ENCODE measurements at places on chromosomes 4 and X.
A peak's percentile ranks its signal among the peaks of the same experiment; 100 is the strongest.

DNA sequence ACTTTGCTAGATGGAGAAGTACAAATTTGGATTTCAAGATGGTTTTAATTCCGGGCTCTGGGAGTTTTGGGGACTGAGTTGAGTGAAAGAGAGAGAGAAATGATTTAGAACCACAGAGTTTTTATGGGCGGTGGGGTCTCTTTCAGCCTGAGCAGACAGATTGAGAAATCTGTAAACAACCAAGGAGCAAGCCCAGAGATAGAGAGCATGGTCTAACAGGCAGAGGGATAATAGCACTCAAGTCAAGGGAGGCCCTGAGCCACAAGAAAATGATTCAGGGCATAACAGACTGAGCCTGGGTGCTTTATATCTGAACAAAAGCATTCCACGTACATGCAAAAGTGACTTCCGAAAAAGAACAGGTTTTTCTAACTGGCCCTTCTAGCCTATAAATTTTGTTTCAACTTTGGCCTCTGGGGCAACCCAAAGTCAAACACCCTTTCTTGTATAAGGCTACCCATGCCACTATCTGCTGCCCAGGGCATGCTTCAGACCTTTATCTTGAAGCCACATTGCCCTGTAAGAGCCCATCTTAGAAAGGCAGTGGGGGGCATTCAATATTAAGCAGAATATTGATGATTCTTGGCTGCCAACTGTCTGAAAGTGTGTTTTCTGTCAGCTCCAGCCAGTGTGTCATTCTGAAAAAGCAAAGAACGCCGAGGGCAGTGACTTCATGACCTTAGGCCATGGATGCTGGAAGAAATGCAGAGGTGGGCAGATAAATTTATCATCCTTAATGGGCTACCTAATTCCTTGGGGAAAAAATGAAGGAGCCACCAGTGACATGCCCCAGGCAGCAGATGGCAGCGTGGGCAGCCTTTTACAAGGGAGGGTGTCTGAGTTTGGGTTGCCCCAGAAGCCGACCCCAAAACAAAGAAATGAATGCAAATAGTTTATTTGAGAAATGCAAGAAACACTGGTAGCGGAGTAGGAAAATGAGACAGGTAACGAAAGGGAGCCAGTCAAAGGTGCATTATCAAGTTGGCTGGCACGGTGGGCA lies 637.6 kb downstream of the MID1IP1 start:
- no peak for DNase-seq

DNA sequence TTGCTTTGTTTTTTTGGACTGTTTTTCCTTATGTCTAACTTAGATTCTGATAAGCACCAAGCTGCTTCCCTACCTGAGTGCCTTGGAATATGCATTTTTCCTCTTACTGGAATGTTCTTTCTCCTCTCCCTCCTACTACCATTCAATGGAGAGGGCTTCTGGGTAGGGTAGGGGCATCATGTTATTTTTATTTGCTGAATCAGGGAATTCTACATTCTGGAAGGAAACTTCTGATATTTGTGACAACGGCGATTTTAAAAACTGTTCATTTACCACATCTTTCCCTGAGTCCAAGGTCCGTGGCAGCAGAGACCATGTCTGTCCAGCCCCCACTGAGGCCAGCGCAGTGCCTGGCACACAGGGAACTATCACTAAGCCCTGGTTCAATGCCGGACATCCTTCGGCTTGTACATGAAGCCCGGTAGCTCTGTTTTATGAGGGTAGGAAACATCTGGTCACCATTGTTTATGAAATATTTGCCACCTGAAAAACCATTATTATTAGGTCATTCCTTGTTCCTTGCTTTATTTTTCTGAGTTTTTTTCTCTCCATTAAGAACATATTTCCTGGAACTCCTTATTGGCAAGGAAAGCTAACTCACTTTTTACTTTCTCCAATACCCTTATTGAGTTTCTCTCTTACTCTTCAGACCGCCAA lies 57.0 kb downstream of the PALLD start:
- DNase-seq = no peak

DNA sequence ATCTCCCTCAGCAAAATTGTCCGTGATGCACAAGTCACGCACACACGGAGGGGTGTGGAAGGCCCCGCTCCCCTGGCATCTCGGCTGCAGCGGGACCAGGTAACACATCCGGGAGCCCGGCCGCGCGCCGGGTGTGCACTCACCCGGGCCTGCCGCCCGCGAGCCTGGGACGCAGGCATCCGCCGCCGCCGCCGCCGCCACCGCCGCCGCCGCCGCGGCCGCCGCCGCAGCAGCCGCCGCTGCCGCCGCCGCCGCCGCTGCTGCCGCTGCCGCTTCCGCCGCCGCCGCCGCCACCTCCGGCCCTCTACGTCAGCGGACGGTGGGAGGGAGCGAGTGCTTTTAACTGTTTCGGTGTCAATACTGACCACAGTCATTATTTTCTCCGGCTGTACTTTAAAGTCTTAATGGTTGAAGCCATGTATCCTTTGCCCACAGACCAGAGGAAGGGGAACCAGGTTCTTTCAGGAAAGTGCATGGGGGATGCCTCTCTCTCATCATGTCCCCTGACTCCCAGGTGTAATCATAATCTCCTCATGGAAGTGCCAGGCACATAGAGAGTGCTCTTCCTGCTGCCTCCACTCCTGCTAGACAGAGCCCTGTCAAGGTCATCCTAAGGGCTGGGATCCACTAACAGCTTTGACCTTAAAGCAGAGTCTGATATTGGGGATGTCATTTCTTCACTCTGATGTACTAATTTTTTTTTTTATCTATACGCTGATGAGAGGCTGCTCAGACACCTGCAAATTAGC lies 38.0 kb downstream of the MAGEE2 start:
- DNase-seq = peak; percentile 23

DNA sequence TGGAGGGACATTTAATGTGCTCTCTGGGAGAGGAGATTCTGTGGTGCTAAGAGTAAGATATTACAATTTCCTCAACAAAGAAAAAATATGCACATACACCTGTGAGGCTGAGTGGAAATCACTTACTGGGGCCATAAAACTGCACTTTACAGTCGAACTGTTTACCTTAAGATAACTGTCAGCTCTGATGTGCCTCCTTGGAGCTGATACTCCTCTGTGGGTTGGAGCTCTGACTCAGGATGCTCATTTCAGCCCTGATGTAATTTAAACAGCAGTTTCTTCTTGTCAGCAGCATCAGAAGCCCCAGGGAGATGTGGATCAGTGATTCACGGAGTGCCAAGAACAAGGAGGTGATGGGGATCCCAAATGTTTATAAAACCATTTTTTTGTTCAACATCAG lies 241.9 kb upstream of the SFRP2 start:
- peak; percentile 2 for DNase-seq

DNA sequence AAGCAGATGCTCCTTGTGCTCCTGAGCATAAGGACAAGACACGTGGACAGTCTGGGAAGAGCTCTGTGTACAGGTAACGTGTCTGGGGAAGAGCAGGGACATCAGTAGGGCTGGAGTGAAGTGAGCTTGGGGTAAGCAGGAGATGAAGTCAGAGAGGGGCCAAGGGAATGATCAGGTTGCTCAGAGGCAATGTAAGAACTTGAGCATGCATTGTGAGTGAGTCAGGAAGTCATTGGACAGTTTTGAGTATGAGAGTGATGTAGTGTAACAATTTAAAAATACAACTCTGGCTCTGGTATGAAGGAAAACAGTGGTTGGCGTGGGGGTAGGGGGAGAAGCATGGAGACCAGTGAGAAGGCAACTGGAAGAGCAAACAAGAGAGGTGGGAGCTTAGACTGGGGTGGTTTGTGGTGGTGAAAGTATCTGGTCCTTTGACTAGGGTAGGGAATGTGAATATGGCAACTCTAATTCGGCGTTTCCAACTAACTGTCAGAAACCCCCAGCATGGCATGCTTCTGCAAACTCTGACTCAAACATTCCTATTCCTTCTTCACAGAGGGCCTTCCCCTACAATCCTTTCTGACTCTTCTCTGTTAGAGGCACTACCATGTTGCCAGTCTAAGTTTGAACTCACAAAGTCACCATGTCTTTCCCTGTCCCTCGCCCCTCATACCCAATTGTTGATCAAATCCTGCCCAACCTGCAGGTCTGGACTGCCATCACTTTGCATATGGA lies 57.2 kb downstream of the STBD1 start:
- peak; percentile 62 for DNase-seq

DNA sequence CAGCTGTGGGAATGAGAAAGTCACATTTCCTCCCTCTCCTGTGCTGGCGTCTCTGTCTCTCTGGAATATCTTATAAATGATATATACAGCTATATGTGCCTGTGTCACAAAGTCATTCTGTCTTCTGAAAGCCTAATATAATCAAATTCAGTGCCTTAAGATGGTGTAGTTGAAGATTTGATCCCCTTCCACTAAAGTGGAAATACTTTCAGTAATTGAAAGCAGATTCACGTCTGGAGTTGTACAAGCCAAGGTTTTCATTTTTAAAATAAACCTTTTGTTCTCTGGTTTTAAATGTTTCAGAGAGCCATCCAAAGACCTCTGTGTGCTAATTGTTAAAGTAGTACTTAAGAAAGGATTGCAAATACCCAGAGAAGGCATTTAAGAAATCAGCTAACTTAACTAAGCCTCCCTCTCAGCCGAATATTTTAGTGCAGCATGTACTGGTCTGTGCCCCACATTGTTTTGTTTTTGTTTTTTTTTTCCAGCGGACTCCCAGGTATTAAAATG lies 206.8 kb downstream of the TENM3 start:
- DNase-seq = no peak

GRCh38 chr4:134028421-134028820 lies 173.2 kb downstream of the PABPC4L start:
- DNase-seq = no peak

GRCh38 chrX:114964374-114964773 lies 53.0 kb downstream of the IL13RA2 start:
- peak; percentile 13 for DNase-seq

- peak; percentile 47 for DNase-seq
Observed at GRCh38 chr4:80153874-80154544, 43.3 kb upstream of the PRDM8 start.

DNA sequence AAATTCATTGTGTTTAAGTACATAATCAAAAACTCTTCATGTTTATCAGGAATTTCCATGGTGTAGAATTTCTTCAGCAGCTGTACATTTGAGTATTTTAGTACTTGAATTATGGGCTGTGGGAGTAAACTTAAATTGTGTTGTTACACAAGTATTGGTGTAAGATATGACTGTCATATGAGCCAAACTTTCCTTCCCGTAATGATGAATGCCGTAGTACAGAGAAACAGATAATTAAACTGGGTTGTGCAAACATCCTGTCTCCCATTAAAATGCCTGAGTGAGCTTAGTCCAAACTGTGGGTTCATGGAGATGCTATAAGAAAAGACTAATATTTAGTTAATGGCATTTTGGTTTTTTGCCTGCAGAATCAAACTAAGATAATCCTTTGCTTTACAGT lies 159.2 kb downstream of the SLC4A4 start:
- DNase-seq = no peak
